ENCODE measurements at places on chromosomes 5 and 9. TPM values are rescaled to one million over a fixed set of nuclear protein-coding genes. Genes with fewer than 3 reads are reported as not detected.

DNA sequence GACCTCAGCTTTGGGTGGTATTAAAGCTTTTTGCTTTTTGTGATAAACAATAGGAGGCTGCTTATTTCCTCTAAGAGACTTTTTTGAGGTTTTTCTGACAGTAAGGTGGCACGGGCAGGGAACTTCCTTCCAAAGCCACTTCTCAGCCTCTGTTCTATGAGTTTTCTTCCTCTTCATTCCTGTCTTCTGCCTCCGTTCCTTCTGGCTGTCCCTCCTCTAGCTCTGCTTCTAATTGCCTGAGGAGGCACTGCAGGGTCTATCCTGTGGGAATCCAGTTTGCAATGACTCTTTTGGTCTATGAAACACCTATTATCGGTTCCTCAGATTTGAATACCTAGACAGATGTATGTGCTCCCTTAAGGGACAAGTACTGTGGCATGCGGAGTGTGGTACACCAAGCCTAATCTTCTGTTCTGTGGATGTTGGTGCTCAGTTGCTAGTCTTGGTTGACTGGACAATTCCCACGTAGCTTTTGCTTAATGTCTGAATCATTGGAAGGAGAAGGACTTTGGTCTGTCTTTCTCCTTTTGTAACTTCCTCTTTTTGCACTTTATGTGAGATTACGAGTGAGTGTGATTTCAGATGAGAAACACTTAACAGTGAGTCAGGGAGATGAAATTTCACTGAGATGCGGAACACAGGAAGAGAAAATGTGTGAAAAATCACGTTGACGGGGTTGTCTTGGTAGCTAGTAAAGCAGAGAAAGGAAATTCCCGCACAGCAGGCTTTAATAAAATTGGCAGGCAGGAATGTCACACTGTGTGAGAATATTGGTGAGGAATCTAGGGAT is 305.2 kb downstream of the EFNA5 start:
- H3K27ac ChIP-seq, result no peak overlapping the region
- no peak overlapping the region for H3K4me3 ChIP-seq
- no peaks in the 10 kb centered on the region for H3K36me3 ChIP-seq
- DNase-seq, result no peak
- H3K27me3 ChIP-seq, result no peaks in the 10 kb centered on the region

GRCh38 chr5:173727839-173728778 is 111.7 kb upstream of the BOD1 start:
- no peaks in the 10 kb centered on the region for H3K4me1 ChIP-seq
- DNase-seq, result no peak
- no peaks in the 10 kb centered on the region for H3K36me3 ChIP-seq

The CCDC171 gene
- 1.9 TPM for total RNA-seq

The FRMPD1 gene
- 0.38 TPM for total RNA-seq

The NFIB gene
- total RNA-seq, result 128 TPM

DNA sequence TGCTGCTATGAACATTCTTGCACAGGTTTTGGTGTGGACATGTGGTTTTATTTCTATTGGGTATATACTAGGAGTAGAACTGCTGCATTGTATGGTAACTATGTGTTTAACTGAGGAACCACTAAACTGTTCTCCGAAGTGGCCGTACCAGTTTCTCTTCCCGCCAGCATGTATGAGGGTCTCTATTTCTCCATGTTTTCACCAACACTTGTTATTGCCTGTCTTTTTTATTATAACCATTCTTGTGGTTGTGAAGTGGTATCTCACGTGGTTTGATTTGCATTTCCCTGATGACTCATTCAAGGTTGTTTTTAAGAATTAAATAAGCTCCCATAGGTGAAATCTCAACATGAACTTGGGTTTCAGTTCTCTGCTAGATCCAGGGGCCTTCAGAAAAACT is 19.4 kb downstream of the PDE8B start:
- no peaks in the 10 kb centered on the region for H3K27me3 ChIP-seq
- H3K27ac ChIP-seq, result no peak overlapping the region
- DNase-seq, result no peak
- H3K4me3 ChIP-seq, result no peak overlapping the region
- no peaks in the 10 kb centered on the region for H3K36me3 ChIP-seq

DNA sequence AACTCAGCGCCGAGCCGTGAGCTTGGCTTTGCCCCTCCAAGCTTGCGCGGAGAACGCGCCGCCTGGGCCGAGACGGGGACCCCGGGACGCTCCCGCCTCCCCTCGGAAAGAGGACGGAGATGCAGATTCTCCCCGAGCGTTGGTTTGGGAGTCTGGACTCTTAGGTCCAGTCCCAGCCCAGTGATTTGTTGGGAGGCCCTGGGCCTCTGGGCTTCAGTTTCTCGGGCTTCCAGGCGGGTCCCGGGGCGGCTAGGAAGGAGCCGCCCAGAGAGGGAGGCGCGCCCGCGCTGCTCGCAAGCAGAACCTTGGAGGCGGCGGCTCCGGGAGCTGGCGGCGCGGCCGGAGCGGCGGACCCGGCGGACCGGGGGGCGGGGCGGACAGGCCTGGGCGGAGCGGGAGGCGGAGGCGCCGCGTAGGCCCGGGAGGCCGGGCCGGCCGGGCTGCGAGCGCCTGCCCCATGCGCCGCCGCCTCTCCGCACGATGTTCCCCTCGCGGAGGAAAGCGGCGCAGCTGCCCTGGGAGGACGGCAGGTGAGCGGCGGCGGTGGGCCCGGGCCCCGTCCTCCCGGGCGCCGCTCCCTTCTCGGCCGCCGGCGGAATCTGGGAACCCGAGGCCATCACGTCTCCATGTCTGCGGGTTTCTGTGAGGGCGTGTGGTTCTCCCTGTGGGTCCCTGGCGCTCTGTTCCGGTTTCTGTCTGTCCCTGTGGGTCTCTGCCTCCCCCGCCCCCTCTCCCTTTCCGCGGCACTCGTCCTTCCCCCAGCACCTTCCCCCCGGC is at the start of gene B4GALT7:
Gene B4GALT7 (plus strand): TSS at position 402 of the 777 bp plus-strand sequence. CDS start 79 bp downstream, at position 481.
- H3K4me3 ChIP-seq, result peak within 1 kb of the TSS; percentile 93
- H3K27ac ChIP-seq, result peak within 1 kb of the TSS; percentile 91
- peaks cover 20% of the 10 kb centered on the region for H3K4me1 ChIP-seq
- peaks cover 10% of the 10 kb centered on the region for H3K36me3 ChIP-seq
- DNase-seq, result peak; percentile 77
